ENCODE measurements at places on chromosomes 12 and 14.
A peak's percentile ranks its signal among the peaks of the same experiment; 100 is the strongest.

GRCh38 chr12:724194-724855, 28.1 kb upstream of the WNK1 start:
- no peak for DNase-seq

DNA sequence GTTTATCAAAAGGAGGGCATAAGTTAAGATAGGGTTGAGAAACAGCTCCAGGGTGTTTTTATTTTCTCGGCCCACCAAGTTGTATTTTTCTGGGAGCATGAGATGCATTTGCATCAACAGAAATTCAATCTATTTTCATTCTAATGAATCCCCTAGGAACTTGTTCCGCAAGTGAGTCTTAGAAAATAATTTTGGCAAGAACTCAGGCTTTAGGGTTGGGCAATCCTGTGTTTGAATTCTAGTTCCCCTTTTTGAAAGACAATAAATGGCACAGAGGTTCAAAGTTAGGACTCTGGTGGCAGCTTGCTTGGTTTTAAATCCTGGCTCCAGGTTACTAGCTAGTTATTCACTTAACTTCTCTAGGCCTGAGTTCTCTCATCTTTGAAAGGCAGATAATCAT, 23.7 kb downstream of the SLC5A8 start:
- DNase-seq, result no peak

GRCh38 chr12:123531091-123531490, 2.4 kb downstream of the RILPL1 start:
- DNase-seq, result no peak

DNA sequence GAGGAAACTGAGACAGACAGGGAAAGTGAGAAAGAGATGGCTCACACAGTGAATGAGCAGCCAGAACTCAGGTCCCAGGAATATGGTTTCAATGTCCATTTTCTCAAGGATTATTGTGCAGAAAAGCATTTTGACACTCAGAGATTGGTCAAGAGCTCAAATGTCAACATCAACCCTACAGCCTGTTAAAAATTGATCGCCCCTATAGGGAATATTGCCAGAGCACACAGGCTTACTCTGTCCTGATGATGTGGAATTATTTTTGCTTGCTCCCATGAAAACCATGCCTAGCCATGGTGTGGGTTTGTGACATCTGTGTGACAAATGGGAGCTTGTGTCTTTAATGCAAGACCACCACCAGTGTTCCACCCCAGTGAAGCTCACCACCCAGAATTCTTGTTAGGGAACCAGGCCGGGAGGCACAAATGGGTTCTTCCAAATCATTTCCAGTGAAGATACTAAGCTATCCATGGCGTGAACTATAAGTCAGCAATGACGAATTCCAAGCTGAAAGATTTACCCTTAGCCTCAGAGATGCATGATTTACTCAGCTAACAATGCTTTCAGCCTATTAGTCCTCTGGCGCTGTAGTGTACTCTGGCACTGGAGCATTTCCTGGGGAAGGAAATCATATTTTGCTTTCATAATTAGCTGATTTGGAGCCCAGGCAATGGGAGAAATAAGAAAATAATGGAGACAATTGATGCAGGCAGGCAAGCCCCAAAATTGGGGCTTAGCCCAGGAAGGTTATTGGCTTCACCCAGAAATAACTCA, 1188.2 kb upstream of the TMEM132C start:
- no peak for DNase-seq

DNA sequence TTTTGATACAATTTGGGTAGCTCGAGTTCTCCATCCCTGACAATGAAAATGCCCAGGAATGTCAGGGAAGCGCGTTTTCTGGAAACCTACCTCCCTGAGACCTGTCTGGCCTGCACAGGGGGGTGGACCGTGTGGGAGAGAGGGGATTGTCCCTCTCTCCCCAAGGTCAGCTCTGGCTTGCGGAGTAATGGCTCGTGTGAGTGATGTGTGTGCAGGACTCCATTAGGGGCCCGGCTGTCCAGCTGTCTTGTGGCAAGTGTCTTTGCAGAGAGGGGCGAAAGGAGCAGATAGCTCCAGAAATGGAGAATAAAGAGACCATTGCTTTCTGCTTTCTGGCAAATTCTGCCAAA, 215.3 kb downstream of the CHST11 start:
- no peak for DNase-seq

- no peak for DNase-seq
These were observed at the start of gene IFNG for GRCh38 chr12:68159681-68160304. TSS of gene IFNG (minus strand) at chr12:68159740. CDS start at chr12:68159615, 125 bp downstream.

DNA sequence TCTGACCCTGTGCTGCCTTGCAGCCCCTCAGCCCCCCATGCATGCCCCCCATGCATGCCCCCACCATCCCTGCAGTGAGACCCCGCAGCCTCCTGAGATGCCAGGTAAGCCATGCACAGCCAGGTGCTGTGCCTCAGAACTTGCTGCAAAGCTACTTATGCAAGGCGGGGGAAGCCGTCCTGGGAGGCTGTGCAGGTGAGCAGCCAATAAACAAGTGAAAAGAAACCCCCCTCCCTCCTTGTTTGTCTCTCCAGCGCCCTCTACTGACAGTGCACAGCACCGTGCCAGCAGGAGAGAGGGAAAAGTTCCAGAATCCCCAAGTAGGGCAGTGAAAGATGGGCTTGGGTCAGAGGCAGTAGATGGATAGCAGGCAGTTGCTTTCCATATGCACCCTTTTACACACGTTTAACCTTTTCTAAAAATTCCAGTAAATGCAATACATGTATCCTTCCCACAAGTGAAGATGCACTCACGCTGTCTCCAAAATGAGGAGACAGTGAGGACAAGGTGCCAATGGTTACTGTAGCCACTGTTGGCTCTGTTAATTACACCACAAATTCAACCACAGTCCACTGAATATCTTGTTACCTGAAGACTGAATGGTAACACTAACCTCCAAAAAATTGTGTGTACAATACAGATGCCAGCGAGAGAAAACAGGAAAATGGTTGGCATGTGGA, 18.0 kb downstream of the TNFAIP2 start:
- peak; percentile 34 for DNase-seq

DNA sequence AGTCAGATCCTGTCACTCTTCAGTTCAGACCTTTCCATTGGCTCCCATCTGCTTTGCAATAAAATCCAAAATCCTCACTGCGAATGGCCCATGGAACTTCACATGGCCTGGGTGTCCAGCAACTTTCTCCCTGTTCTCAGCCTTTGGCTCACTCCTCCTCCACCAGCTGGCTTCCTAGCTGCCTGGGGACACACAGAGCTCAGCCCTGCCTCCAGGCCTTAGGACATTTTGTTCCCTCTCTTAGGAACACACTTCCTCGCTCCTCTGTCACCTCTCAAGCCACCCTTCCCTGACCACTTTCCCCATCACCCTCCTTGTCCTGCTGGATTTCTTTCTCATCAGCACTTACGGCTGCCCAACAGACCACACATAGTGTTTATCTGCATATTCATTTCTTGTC, 419.6 kb downstream of the MED13L start:
- DNase-seq, result no peak

DNA sequence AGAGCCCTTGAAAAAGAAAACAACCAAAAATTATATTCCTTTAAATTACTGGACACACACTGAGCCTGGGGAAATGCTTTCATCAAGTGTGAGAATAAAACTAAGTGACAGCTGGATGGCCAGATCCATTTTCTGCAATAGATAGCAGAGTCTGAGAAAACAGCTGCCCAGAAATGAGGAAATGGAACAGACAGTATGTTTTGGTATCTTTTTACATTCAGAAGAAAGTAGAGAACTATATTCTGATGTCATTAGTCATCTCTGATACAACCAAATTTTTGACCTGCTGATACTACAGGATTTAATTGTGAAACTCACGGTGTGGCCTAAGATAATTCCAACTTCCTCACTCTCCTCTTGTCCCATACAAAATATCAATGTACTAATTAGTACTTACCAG, 78.2 kb downstream of the HMGA2 start:
- peak; percentile 85 for DNase-seq

GRCh38 chr14:49972131-49972671, 79.3 kb downstream of the ARF6 start:
- DNase-seq, result peak; percentile 74

GRCh38 chr14:99687284-99688209, 3.4 kb downstream of the CYP46A1 start:
- DNase-seq, result no peak

GRCh38 chr12:99745121-99745520, 97.6 kb downstream of the GARIN6 start:
- no peak for DNase-seq

- no peak for DNase-seq
These were observed 176.5 kb downstream of the ZFP36L1 start for GRCh38 chr14:68616221-68616902.

DNA sequence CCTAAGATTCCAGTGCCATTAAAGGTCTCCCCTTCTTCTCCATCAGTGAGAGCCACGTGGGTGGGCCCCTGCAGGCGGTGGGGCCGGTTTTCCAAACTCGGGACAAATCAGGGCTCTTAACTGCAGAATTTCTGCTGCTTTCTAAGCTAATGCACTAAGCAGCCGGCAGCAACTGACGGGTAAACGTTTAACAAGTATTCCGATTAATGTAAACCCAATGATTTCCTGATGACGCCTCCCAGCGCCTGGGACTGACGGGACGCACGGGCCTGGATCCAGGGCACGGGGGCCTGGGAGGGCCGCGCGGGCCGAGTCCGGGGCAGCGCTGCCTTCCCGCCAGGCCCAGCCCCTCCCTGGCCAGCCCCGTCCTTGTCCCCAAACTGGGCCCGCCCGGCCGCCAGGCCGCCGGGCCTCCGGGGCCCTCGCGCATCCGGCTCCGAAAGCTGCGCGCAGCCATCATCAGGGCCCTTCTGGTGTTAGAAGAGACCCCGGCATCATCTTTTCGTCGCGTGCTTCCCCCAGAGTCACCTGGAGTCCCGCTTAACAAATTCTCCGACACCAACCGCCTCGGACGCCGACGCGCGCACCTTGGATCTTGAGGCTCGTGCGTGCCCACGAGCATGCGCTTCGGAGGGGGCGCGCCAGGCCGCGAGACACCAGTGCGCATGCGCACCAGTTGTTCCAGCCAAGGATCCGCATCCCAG, at the start of gene MLH3:
Gene MLH3, minus strand, starts transcription at position 616 of the 704 bp plus-strand sequence. CDS start 1,812 bp downstream, outside the sequence.
- peak; percentile 68 for DNase-seq

DNA sequence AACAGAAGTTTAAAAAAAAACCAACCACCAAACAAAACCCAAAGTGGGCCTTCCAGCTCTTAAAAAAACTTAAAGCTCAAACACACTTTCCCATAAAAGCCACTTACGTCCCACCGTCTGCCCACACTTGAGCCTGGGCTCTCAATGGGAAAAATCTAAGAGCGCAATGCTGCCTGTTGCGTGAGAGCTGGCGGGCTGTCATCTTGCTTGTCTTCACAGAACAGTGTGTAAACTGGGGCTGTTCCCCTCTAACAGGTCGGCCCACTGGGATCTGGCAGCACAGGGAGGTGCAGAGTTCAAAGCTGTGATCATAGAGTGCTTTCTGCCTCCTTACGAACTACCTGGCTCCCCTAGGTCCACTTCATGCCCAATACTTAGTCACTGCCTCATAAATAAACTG, 80.0 kb downstream of the DICER1 start:
- DNase-seq, result no peak

GRCh38 chr14:56686416-56686815, 106.8 kb downstream of the TMEM260 start:
- no peak for DNase-seq

DNA sequence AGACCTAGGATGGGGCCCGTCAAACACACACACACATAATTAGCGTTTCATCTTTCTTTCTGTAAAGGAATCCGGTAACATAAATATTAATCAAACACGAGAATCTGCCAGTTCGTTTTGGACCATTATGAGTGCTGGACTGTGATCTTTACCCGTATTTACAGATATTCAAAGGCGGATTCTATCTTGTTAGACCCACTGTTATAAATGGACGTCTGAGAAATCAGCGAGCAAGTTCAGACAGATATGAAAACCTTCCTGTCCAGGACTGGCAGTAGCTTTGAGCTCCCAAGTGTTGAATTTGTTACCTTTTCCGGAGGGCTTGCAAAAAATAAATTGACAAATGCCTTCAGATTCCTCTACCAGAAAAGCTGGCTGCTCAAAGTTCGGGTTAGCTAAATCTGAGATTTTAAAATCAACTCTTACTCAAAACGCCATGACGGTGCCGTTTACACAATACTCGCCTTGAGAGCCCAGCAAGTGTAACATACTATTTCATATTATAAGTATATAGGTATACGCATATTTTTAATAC, 27.6 kb downstream of the BCL11B start:
- no peak for DNase-seq

DNA sequence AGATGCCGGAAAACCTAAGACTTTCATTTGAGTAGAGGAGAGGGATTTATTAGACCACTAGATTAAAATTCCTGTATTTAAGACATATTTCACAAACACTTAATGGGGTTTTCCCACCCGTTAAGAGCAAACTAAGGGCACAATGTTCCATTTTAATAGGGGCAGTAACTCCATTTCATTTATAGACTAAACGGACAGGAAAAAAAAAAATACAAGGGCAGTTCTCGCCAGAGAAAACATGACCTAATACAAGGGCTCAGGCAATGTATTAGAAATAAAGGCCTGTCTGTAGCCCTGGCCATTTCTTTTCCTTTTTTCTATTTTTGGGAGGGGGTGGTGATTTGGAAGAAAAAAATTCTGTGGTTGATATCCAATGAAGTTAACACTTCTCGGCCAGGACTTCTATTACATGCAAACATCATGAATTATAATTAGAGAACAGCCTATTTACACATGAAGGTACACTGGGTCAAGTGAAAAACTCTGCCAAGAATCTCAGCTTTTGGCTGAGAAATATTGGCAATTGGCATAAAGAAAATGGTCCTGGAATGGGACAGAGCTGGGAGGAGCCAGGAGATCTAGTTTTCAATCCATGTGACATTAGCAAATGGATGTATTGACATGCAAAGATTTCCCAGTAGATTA, 641.1 kb upstream of the TBX3 start:
- no peak for DNase-seq

DNA sequence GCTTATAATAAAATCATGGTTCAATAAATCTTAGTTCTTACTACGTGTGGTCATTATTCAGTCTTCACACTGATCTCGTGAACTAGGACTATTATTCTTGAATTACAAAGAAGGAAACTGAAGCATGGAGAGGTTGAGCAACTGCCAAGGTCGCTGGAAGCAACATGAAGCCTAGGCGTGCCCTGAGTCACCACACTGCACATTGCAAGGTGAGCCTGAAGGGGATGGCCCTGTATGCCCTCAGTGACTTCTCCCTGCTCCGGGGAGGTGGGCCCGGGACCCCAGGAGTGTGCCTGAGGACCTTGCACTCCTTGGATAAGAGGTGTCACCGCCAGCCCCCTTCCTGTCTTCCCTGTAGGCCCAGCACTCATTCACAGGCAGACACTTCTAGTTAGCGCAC, 161.6 kb downstream of the CACNA1C start:
- DNase-seq, result peak; percentile 38
